ENCODE measurements at places on chromosomes 5 and 9.

DNA sequence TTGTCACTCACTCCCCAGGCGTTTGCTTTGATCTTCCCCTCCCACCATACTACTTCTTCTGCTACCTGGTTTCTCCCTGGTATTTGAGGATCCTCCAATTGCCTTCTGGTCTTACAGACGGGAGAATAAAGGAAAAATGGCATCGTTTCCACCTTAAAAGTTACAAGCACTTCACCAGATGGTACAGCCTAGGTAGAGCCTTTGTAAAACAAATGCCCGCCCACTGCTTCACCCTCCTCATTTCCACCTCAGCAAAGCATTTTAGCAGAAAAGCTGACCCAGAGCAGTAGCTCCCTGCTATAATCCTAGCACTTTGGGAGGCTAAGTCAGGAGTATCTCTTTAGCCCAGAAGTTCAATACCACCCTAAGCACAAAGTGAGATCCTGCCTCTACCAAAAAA, 5.1 kb upstream of the ANXA2R start:
- no peak for DNase-seq

- no peak for DNase-seq
These were observed 14.3 kb downstream of the FBXO38 start for GRCh38 chr5:148397968-148398595.

GRCh38 chr9:81530846-81531245, 158.5 kb downstream of the TLE1 start:
- DNase-seq = no peak

DNA sequence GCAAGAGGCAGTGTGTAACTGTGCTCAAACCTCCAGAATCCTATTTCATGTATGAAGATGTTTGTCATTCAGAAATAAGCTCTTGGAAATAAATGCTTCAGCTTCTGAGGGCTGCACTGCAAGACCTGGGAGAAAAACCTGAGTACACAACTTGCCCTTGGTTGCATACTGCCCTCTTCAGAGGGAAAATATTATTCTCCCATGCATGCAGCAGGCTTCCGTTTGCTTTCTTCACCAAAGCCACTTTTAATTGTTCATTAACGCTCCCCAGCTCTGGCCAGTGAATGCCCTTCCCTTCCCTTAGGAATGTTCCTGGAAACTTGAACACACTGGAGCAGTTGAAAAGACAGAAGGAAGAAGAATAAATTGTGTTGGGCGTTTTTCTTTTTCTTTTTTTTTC, 2.5 kb upstream of the WHRN start:
- no peak for DNase-seq

GRCh38 chr9:113646946-113647914, 183.7 kb downstream of the RGS3 start:
- DNase-seq = no peak

DNA sequence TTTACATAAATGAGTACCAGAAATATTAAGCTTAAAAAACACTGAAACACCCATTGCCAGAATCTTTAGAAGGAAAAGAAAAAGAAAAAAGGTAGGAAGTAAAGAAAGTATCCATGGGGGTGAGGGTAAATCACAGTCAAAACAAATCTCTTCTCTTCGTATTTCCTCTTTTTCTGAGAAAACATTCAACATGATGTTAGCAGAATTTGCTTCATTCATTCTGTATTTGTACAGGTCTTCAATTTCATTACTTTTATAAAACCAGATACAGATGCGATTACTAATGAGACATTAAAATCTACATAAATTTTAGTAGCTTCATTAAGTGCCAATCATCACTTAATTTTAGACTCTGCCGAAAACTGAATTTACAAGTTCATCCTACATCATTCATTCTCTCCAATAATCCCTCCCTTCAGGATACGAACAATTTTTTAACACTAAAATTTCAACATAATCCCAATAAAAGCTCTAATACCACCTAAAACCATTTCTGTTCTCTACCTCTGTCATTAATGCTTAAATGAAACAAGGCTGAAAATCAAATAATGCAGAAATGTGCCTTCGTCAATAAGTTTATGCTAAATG, 7.0 kb downstream of the NR3C1 start:
- DNase-seq = no peak

DNA sequence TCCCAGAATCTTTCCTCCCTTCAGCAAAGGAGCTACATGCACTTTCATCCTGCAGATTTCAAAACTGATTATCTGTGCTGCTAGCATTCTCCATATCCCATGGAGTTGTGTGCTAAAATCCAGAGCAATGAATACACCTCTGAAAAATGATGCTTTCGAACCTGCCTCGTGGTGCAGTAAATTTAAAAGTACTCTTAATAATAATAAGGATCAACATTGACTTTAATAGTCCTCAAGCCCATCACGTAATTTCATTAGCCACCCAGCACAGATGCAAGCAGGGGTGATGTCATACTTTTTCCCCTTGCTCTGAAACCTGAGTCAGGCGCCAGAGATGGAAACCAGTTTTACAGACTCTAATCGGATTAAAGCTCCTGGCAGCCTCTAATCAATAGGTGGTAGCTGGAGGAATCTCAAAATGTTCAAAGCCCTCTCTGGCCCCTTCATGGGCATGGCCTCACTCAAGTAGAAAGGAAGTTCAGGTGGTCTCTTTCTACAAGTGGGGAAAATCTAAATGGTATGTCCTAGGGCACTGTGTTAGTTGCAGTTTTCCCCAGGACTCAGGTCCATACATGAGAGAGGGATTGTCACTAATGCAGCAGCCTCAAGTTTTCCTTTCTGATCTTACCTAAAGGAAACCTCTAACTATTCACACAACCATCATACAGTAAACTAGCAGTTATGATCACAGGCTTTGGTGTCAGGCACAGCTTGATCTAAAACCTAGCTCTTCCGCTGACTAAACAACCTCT, 221.6 kb upstream of the SLC30A5 start:
- DNase-seq = no peak

GRCh38 chr5:122515709-122516431, 203.8 kb downstream of the SNCAIP start:
- DNase-seq = no peak

DNA sequence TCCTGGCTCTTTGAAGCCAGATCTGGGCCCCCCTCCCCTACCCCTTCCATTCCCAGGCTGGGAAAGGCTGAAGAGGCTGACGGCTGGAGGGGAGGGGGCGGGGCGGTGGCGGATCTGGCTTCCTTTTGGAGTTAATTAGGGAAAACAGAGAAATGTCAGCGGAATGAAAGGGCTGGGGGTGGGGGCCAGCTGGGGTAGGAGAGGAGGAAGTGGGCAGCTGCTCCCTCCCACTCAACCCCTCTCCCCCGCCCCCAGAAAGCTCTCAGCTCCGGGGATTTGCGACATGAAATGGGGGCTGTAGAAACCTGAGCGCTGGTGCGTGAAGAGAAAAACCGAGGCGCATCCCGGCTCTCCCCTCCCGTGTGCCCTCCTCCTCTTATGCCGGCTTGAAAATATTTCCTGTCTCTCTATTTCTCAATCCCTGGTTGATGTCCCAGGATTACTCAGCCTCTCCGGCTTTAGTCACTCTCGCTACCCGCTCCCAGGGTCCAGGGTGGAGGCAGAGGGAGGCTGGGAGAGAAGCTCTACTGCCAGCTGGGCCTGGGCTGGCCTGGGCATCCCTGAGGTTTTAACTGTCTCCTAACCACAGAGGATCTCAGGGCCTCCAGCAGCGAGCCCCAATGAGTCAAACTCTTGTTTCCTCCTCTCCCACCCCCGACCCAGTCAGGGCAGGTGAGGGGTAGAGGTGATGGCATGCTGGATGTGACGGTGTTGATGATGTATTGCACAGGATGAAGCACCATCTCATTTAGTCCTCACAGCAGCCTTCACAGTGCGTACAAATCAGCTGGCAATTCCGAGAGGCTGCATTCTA, 20.1 kb downstream of the PCDHGC5 start:
- DNase-seq = peak; percentile 65

GRCh38 chr5:75439276-75439675, 72.2 kb downstream of the CERT1 start:
- DNase-seq = no peak

DNA sequence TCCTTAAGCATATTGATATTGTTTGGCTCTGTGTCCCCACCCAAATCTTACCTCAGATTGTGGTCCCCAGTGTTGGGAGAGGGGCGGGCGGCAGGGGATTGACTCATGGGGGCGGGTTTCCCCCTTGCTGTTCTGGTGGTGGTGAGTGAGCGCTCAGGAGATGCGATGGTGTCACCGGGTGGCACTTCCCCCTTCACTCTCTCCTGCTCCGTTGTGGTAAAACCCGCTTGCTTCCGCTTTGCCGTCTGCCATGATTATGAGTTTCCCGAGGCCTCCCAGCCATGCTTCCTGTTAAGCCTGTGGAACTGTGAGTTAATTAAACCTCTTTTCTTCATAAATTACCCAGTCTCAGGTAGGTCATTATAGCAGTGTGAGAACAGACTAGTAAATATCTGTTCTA, 229.1 kb downstream of the IRX2 start:
- no peak for DNase-seq

- no peak for DNase-seq
These were observed 259.5 kb downstream of the NR3C1 start for GRCh38 chr5:143143973-143144372.

GRCh38 chr9:38680837-38681445, 39.0 kb downstream of the FAM240B start:
- DNase-seq = no peak

- DNase-seq = no peak
These were observed 34.3 kb downstream of the ITK start for GRCh38 chr5:157214861-157215513.

- no peak for DNase-seq
These were observed 93.5 kb upstream of the LRRTM2 start for GRCh38 chr5:138968601-138969000.

DNA sequence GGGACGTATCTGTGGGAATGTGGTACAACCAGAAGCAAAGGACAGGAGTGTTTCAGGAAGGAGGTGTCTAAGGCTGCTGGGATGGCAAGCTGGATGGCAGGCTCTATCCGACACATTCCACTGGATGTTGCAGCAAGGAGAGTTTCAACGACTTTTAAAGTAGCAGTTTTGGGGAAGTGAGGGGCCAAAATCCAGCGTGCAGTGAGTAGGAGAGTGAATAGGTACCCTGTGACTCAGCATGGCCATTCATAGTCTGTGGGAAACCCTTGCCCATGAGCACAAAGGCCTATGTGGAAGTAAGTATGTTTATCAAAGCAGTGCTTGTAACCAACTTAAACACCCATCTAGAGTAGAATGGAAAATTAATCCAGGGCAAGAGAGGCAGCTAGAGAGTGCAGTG, 664.7 kb downstream of the ACTL7B start:
- DNase-seq = no peak

- DNase-seq = no peak
These were observed 129.5 kb downstream of the NIPBL start for GRCh38 chr5:37005946-37006540.

GRCh38 chr5:176514244-176514950, 22.8 kb downstream of the RNF44 start:
- no peak for DNase-seq

DNA sequence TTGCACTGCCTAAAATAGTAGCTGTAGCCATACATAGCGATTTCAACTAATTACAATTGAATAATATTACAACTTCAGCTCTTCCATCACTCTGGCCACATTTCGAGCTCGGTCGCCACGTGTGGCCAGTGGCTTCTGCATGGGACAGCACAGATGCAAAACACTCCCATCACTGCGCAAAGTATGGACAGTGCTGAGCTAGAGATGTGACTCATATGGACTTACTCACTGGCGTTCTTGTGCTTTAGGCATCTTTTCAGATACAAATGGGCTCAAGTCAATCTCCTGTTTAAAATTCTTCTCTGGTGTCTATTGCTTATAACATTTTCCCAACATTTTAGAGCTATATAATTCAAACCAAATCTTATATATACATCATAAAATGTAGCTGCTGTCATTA, 222.7 kb downstream of the ELAVL2 start:
- no peak for DNase-seq

DNA sequence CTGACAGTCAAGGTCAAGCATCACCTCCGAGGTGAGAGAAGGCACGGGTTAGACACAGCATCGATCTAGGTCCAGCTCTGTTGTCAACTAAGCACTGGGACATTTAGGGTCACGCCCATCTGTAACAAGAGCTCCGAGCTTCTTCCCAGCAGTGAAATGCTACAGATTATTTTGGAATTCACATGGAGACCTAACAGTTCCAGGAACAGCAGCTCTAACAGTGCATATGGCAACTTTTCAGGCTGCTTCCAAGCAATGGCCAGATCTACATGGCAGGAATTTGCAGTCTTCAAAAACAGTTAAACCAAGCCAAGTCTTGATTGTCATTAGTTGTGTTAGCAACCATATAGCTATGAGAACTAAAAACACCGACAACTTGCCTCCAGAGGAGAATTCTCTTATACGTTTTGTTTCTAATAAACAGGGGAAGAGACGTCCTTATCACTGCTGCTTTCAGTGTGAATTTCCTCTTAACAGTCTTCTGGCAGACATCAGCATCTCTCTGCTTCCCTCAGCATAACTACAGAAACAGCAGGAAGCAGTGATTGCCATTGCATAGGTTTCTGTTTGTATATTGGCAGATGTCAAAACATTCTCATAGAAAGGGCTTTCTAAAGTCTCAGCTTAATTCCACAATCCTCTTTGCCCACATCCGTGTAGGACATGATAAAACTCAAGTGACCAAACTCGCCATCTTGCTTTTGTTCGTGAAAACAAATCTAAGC, 242.1 kb upstream of the DAPK1 start:
- no peak for DNase-seq

DNA sequence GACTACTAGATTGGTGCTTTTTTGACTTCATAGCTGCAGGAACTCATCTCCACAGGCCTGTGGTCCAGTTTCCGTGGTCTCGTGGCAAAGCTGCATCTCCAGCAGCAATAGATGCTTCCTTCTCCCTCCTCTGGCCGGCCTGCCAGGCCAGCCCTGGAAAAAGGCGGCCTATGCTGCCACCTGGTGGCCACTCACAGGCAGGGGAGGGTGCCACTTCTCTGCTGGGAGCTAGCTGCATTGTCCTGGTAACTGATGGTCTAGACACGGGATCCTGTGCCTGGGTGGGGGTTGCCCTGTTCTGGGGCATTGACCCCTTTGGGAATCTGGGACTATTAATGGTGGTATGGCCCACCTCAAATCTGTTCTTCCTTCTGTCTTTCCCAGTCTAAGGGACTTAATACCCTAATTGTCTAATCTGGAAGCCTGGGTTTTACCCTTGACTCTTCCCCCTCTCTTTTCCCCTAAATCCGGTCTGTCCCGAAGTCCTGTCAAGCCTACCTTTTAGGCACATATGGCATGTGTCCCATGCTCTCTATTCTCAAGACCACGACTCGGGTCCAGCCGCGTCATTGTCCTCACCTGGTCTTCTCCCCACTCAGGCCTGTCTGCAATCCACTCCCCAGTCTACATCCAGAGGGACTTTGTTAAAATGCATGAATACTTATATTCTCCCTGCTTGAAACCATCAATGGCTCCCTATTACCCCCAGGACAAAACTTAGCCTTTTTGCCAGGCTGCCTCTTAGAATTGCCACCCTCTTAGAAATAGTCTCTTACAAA, 20.1 kb upstream of the PTGS1 start:
- DNase-seq = peak; percentile 84

Measured in occipital lobe (tissue), 3 donors.